ENCODE measurements at places on chromosomes 13 and 19.

- H3K27me3 ChIP-seq: no peaks in the 10 kb centered on the region
- H3K27ac ChIP-seq: peak overlapping the region; percentile 87
- peak overlapping the region; percentile 94 for H3K4me3 ChIP-seq
- peaks cover 19% of the 10 kb centered on the region for H3K36me3 ChIP-seq
- no peak for DNase-seq
- peaks cover 40% of the 10 kb centered on the region for H3K4me1 ChIP-seq
Measured at GRCh38 chr19:18002347-18002850, 5.6 kb upstream of the ARRDC2 start.

GRCh38 chr19:46828484-46828883 is 22.2 kb downstream of the AP2S1 start:
- no peaks in the 10 kb centered on the region for H3K27me3 ChIP-seq
- peak; percentile 38 for DNase-seq
- H3K36me3 ChIP-seq: no peaks in the 10 kb centered on the region
- no peak overlapping the region for H3K27ac ChIP-seq

GRCh38 chr13:106815545-106815944 is 247.6 kb upstream of the ARGLU1 start:
- H3K27ac ChIP-seq: no peak overlapping the region
- no peaks in the 10 kb centered on the region for H3K4me1 ChIP-seq
- DNase-seq: no peak
- H3K27me3 ChIP-seq: no peaks in the 10 kb centered on the region
- H3K4me3 ChIP-seq: no peak overlapping the region
- H3K36me3 ChIP-seq: no peaks in the 10 kb centered on the region

DNA sequence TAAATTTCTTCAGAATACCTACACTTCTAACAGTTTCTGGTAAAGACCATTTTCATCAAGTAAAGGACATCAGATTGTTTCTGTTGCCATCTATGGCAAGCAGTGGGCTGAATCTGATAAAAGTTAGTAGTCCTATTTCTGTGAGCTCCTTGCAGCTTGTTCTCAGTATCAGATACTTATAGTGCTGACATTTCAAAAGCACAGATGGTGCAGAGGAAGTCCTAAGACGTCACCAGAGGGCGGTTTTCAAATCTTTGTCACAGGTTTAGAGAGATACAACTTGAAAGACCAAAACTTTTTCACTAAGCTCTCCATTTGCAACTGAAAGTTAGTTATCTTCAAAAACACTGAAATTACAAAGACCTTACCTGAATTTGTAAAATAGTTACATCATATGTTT is 719.8 kb downstream of the SLITRK1 start:
- no peaks in the 10 kb centered on the region for H3K36me3 ChIP-seq
- DNase-seq: no peak
- H3K4me3 ChIP-seq: no peak overlapping the region

DNA sequence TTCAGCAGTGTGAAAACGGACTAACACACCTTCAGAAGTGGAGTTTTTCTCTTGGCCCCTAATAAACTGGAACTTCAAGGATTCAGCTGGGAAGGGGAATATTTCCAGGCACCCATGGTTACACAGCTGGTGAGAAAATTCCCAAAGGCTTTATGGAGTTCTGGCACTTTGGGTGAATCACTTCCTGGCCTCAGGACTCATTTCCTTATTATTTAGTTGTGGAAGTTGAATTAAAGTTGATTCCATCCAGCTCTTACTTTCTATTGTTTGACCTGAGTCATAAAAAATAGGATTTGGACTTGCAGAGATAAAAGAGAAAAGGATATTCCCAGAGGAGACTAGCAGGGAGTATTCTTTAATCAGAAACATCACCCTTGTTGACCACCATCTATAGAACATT is 882.1 kb downstream of the UQCRFS1 start:
- no peaks in the 10 kb centered on the region for H3K4me1 ChIP-seq
- H3K36me3 ChIP-seq: no peaks in the 10 kb centered on the region
- H3K4me3 ChIP-seq: no peak overlapping the region
- H3K27ac ChIP-seq: no peak overlapping the region
- no peak for DNase-seq

DNA sequence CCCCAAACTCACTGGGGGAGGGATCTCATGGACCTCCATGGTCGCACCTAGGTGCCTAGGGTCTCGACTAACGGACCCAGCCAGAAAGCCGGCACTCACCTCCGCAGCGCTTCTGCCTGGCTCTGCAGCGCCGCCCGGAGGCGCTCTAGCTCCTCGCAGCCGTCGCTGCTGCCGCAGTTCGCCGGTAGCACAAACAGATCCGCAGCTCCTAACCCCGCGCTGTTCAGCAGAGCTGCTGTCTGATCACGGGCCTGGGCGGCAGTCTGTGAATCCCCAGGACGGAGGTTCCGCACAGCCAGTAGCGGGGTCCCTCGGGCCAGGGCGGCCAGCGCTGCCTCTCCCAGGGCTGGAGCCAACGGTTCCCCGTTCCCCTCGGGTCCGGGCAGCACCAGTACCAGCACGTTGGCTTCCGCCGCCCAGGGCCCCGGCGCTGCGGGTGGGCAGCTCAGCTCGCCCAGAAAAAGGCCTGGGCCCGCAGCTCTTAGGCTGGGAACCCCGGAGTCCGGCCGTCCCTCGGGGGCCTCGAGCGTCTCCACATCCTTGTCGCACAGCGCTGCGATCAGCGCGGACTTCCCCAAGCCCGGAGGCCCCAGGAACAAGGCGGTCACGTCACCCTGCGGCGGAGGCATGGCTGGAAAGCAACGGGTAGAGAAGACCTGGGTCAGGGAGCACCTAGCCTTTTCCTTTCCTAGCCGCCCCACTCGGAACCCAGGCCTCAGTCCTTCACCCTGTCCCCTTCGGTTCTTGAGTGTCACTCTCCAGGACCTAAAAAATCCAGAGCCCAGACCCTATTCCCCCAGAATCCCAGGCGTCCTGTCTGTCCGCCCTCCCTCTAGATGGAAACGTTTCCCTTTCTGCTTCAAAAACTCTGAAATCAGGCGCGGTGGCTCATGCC is 977 bp downstream of the IRGQ start:
- H3K27ac ChIP-seq: peak overlapping the region; percentile 92
- H3K36me3 ChIP-seq: peaks cover 33% of the 10 kb centered on the region
- DNase-seq: peak; percentile 81
- peak overlapping the region; percentile 97 for H3K4me3 ChIP-seq

GRCh38 chr13:33639158-33639557 is 178.8 kb upstream of the RFC3 start:
- no peak overlapping the region for H3K4me3 ChIP-seq
- H3K36me3 ChIP-seq: no peaks in the 10 kb centered on the region
- no peaks in the 10 kb centered on the region for H3K27me3 ChIP-seq
- DNase-seq: no peak
- no peak overlapping the region for H3K27ac ChIP-seq

GRCh38 chr19:5997371-5997770 is 19.4 kb upstream of the RANBP3 start:
- no peak overlapping the region for H3K4me3 ChIP-seq
- no peak overlapping the region for H3K27ac ChIP-seq

DNA sequence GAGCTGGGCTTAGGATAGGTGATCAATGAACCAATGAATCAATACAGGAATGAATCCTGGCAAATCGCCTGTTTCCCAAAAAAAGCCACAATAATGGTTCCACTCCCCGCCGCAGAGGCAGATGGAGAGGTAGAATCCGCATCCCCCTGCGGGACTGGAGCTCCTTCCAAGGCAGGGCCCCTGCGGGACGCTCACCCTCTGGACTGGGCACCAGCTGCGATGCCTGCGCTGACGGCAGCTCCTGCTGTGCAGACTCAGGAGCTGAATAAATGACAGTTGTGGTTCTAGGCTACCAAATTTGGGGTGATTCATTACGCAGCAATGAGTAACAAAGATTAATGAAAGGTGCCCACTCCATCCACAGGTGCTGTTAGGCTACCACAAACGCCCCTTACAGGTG is 8.8 kb upstream of the CDC34 start:
- no peaks in the 10 kb centered on the region for H3K36me3 ChIP-seq
- H3K4me1 ChIP-seq: peaks cover 6% of the 10 kb centered on the region
- no peak overlapping the region for H3K4me3 ChIP-seq
- H3K27me3 ChIP-seq: peaks cover 4% of the 10 kb centered on the region

DNA sequence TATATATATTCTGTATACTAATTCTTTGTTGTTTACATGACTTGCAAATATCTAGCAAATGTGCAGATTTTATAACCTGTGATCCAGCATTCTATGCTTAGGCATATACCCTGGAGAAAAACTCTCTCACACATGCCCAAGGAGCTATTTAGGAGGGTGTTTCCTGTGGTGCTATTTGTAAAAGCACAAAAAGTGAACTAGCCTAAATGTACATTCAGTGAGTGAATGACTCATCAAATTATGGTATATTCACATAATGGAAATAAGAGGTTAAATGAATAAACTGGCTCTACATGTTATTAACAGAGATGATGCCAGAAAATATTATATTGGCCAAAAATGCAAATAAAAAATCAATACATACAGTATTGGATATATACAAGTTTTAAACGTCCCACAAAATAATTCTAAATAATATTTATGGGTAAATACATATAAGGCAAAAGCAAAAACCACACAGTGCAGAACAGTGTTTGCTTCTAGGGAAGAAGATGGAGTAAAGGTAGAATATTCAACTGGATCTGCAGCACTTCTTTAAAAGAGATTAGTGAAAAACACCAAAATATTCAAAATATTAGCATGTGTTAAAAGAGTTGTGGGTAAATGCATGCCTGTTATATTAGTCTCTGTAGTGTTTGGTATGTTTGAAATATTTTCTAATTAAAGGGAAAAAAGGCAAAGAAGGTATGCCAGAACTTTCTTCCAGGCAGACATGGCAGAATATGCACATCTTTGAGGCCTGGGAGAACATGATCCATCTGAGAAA is 344.7 kb downstream of the KLF5 start:
- no peak for DNase-seq
- no peaks in the 10 kb centered on the region for H3K36me3 ChIP-seq
- no peaks in the 10 kb centered on the region for H3K27me3 ChIP-seq
- H3K4me1 ChIP-seq: no peaks in the 10 kb centered on the region
- H3K4me3 ChIP-seq: no peak overlapping the region

DNA sequence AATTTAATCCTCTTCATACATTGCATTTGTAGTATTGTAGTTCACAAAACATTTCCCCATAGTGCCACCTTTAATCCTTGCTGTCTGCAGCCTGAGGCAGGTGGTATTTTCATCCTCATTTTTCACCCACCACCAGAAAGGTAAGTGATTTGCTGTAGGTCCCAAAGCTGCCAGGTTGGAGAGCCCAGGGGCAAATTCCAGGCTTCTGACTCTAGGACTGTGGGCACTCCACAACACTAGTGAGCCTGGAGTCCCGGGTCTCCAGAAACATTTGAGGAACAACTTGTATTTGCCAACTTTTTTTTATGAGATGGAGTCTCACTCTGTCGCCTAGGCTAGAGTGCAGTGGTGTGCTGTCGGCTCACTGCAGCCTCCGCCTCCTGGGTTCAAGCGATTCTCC is 6.2 kb downstream of the ILF3 start:
- H3K27ac ChIP-seq: no peak overlapping the region
- no peaks in the 10 kb centered on the region for H3K27me3 ChIP-seq
- no peak for DNase-seq

GRCh38 chr19:16319481-16319880 is 5.1 kb upstream of the KLF2 start:
- H3K4me1 ChIP-seq: peaks cover 21% of the 10 kb centered on the region
- H3K36me3 ChIP-seq: no peaks in the 10 kb centered on the region
- H3K27ac ChIP-seq: no peak overlapping the region
- DNase-seq: no peak
- H3K27me3 ChIP-seq: peaks cover 40% of the 10 kb centered on the region

- H3K4me1 ChIP-seq: peaks cover 3% of the 10 kb centered on the region
- no peak overlapping the region for H3K4me3 ChIP-seq
- H3K27ac ChIP-seq: no peak overlapping the region
- no peaks in the 10 kb centered on the region for H3K27me3 ChIP-seq
Measured at GRCh38 chr13:29799041-29799440, 51.4 kb downstream of the UBL3 start.

Measured in activated CD4-positive, alpha-beta memory T cell treated with anti-CD3 and anti-CD28 coated beads, Interleukin-2, amount 10 ng/mL, durations not matched to agents 7 days and 5 days (primary cell).